ENCODE measurements at places on chromosomes 4 and X.
A peak's percentile ranks its signal among the peaks of the same experiment; 100 is the strongest.

DNA sequence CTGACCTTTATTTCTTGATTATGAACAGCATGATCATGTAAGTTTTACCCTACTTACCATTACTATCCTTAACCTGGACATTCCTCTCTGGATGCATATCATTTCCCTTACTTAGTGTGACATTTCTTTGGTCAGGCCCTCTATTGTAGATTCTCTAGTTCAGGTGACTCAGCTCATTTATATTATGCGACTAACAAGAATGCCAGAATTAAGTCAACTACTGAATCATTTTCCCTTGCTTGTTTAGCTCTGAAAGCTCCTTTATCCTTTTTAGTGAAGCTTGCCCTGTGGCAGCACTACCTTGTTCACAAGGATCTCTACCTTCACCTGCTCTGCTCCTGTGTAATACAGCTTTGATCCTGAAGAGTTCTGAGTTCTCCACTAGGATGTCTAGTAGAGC is 15.1 kb upstream of the UGT2B17 start:
- no peaks in the 10 kb centered on the region for H3K27me3 ChIP-seq
- no peak overlapping the region for H3K4me3 ChIP-seq
- DNase-seq = no peak
- no peaks in the 10 kb centered on the region for H3K36me3 ChIP-seq
- H3K4me1 ChIP-seq = no peaks in the 10 kb centered on the region
- no peak overlapping the region for H3K27ac ChIP-seq

DNA sequence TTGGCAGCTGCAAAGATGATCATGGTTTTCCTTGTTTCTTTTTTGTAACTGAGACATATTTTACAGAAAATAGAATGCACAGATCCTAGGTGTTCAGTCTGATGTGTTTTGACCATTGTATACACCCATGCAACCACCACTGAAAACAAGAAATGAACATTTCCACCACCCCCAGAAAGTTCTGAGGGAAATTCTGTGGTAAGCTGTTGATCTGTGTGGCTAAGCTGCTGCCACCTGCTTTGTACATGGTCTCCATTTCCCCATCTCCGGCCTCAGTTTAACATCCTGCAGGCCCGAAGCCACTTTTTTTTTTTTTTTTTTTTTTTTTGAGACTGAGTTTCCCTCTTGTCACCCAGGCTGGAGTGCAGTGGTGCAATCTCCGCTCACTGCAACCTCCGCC is 65.3 kb downstream of the NYX start:
- H3K4me1 ChIP-seq = no peaks in the 10 kb centered on the region
- H3K36me3 ChIP-seq = no peaks in the 10 kb centered on the region
- no peak overlapping the region for H3K4me3 ChIP-seq
- H3K27me3 ChIP-seq = no peaks in the 10 kb centered on the region
- H3K27ac ChIP-seq = no peak overlapping the region

GRCh38 chrX:44143061-44143602 is 169.9 kb upstream of the NDP start:
- no peak overlapping the region for H3K4me3 ChIP-seq
- H3K27ac ChIP-seq = no peak overlapping the region
- H3K27me3 ChIP-seq = no peaks in the 10 kb centered on the region
- no peaks in the 10 kb centered on the region for H3K36me3 ChIP-seq

- H3K27ac ChIP-seq = no peak overlapping the region
- no peak overlapping the region for H3K4me3 ChIP-seq
- DNase-seq = no peak
- peaks cover 8% of the 10 kb centered on the region for H3K36me3 ChIP-seq
- H3K4me1 ChIP-seq = peaks cover 24% of the 10 kb centered on the region
These were observed 16.1 kb downstream of the BST1 start for GRCh38 chr4:15718959-15719358.

GRCh38 chr4:26573389-26573794 is 10.5 kb upstream of the TBC1D19 start:
- no peaks in the 10 kb centered on the region for H3K36me3 ChIP-seq
- peaks cover 42% of the 10 kb centered on the region for H3K4me1 ChIP-seq
- H3K27me3 ChIP-seq = no peaks in the 10 kb centered on the region
- peak overlapping the region; percentile 32 for H3K27ac ChIP-seq
- DNase-seq = peak; percentile 88
- no peak overlapping the region for H3K4me3 ChIP-seq

DNA sequence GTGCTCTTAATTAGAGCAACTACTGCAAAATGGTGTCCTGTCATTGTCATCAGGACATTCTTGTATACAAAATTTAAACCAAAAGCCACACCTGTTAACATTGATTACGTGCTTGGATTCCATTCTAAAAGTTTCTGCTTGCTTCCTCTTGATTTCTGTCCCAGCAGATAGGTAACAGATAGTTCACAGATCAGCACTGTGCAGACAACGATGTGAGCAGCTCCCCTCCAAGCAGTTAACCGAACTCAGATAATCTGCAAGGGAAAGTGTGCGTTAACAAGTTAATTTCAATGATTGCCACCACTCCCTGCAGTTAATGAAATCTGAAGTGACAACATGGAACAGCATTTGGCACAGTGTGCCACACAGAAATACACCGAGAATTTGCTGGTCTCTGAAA is 54.4 kb upstream of the RELL1 start:
- peaks cover 5% of the 10 kb centered on the region for H3K27me3 ChIP-seq
- no peak overlapping the region for H3K4me3 ChIP-seq
- H3K27ac ChIP-seq = no peak overlapping the region
- no peak for DNase-seq

DNA sequence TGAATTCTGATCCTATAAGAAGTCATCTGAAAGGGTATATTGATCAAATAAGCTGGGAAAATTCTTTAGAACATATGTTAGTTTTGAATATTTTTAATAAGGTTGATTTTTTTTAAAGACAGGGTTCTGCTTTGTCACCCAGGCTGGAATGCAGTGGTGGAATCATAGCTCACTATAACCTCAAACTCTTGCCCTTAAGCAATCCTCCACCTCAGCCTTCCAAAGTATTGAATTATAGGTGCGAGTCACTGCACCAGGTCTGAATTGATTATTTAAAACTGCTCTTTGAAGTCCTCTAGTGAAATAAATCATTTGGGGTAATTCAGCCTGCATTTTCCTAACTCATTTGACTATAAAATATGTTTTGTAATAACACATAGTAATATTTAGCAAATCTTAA is 812.3 kb downstream of the PDHA2 start:
- H3K4me1 ChIP-seq = peaks cover 7% of the 10 kb centered on the region
- peak; percentile 39 for DNase-seq
- H3K27ac ChIP-seq = no peak overlapping the region
- H3K4me3 ChIP-seq = no peak overlapping the region
- H3K36me3 ChIP-seq = no peaks in the 10 kb centered on the region

Data from astrocyte (in vitro differentiated cells and primary cell).